ENCODE measurements at places on chromosomes 11 and 22.

DNA sequence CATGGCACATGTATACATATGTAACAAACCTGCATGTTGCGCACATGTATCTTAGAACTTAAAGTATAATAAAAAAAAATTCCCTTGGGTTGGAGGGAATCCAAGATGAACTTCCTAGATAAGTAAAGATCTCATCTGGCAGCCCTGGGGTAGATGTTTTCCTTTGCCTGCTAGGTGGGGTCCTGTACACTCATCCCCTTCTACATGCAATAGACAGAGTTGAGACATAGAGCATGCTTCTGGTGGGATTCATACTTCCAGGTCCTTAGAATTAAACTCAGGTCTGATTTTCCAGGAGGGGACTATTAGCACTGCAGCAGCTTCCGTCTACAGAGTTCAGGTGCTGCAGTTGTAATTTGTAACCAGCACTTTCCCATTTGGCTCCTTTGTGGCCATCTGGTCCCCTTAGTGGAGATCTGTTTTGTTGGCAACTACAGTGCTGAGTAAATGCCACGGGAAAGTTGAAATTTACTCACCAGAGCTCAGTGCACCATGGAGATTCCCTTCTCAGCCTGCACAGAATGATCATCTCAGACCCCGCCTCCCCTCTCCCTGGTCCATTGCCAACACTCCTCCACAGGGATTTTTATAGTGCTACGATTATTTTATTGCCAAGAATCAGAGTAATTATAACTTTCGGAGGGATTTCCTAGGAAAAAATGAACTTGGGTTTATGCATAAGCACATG is 220.1 kb upstream of the E2F8 start:
- DNase-seq: no peak

GRCh38 chr11:119573858-119574257 is 150.9 kb upstream of the THY1 start:
- no peak for DNase-seq

DNA sequence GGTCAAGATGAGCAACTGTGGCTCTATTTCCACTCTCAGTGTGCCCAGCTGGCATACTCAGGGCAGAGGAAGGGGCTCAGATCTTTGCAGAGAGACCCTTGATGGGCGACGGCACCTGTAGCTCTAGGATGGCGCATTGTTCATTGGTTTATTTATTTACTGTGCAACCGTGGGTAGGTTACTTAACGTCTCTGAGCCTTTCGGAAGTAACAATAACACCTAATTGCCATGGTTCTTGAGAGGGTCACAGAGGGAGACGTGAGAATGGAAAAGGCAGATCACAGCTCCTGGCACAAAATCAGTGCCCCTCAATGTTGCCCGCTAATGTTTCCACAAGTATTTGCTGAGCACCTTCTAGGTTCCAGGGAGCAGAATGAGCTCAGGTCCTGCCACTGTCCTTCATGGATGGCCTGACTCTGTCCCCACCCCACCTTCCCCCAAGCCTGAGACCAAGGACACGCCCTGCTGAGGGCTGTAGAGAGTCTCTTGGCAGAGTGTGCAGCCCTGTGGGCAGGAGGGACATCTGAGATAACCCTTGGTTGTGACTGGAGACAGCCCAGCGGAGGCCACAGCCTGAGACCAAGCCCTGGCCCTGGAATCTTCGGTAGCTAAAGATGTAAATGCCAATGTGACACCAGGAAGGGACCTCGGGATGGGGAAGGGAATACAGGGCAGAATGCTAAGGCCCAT is 780 bp upstream of the ALDH3B2 start:
- no peak for DNase-seq

GRCh38 chr11:115616971-115617370 is 112.8 kb upstream of the CADM1 start:
- peak; percentile 95 for DNase-seq

DNA sequence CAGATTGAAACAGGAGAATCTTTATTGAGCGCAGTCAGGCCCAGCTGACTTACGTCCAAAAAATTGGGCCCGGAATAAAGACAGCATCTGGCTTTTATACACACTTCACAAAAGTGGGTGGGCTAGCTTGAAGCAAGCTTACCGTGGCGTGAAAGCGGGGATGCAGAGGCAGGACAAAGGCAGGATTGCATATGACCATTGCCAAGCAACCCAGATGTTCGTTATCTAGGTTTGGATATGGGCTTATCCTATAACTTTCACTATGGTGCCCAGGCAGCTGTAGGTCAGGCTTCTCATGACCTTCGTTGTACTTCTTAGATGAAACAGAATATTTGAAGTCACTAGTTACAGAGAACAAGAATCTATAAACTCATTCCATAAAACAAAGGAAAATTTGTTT is 1575.6 kb upstream of the RAG2 start:
- DNase-seq: no peak

DNA sequence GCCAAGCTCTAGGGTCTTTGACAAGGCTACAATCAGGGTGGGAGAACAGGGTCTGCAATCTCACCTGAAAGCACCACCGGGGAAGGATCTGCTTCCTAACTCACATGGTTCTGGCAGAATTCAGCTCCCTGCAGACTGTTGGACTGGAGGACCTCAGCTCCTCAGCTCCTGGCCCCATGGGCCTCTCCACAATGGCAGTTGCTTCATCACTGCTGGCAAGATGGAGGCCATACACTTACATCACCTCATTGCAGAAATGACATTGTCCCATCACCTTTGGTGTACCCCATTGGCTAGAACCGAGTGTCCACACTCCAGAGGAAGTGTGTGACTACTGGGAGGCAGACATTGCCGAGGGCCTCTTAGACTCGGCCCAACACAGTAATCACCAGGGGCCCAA is 20.9 kb upstream of the MPPED1 start:
- DNase-seq: no peak

- DNase-seq: no peak
Observed at GRCh38 chr11:135036488-135037297, 624.7 kb upstream of the B3GAT1 start.

DNA sequence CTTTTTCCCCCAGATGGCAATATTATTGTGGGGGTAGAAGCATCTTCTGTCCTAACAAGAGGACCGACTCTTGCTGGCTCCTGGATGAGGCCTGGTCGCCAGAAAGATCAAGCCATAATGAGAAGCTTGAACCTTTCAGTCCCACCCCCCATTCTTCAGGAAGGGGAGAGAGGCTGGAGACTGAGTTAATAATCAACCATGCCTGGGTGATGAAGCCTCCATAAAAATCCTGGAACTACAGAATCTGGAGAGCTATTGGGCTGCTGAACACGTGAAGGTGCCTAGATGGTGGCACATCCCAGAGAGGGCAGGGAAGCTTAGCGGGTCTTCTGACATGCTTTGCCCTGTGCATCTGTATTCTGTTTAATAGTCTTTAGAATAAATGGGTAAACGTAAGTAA is 16.3 kb downstream of the AP5B1 start:
- no peak for DNase-seq

DNA sequence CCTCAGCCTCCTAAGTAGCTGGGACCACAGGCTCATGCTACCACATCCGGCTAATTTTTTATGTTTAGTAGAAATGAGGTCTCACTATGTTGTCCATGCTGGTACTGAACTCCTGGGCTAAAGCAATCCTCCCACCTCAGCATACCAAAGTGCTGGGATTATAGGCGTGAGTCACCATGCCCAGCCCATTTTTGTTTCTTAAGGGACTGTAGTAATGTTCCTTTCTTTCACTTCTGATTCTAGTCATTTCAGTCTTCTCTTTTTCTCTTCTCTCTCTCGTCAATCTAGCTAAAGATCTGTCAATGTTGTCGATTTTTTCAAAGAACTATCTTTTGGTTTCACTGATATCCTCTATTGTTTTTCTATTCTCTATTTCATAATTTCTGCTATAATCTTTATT is 111.0 kb upstream of the APOA1 start:
- DNase-seq: peak; percentile 19

- DNase-seq: no peak
Observed at GRCh38 chr22:49954354-49954753, 6.2 kb upstream of the PIM3 start.

- DNase-seq: no peak
Observed at GRCh38 chr11:1927848-1928469, 8.5 kb downstream of the TNNT3 start.

- DNase-seq: no peak
Observed at GRCh38 chr11:112644410-112645131, 316.6 kb upstream of the NCAM1 start.

DNA sequence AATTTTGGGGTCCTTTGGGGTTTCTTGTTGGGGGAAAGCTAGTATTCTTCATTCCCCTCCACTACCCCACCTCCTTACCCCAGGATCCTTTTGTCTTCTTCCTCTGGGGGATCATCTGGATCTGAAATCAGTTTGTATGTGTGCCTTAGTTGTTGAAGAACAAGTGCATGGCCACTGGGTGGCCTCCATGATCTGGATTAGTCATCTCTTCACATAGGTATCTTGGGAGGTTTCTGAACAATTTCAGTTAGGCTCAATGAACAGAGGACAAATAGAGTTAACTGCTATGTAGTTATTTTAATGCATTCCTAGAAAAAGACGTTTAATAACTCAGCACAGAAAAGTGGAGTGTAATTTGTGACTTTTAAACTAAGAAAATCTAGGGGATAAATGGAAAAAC is 7.1 kb upstream of the VWA5A start:
- DNase-seq: peak; percentile 55

DNA sequence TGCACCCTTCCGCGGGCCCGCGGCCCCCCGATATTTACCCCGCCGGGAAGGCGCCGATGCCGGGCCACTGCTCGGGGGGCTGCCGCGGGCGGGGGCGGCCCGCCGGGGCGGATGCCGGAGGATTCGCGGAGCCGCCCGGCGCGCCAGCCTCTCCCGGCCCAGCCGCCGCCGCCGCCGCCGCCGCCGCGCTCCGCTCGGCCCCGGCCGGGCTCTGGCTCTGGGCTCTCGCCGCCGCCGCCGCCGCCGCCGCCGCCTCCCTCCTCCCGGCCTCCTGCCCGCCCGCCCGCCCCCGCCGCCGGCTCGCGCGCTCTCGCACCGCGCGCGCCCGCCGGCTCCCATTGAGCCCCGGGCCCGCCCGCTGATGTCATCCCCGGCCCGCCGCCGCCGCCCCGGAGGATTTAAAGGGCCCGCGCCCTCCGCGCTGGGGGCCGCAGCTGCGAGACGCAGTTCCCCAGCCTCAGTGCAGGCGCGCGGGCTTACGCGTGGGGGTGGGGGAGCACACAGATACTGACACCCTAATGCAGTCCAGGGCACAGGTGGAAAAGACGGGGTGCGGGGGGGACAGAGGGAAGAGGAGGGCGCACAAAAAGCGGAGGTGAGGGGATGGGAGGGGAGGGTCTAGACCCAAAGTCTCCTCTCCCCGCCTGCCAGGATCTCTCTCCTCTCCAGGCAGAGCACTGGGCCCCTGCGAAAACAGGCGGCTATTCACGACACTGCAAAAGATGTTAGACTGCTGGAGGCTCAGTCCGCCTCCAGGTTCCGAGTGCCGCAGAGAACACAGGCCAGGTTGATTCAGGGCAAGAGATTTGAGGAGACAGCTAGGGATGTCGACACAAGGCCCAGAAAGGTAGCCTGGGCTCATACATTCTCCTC is at the start of gene CSNK1E:
CSNK1E (minus strand) TSS at position 312 of the 873 bp plus-strand sequence. CDS start 3,276 bp downstream, outside the sequence.
- peak; percentile 69 for DNase-seq

- DNase-seq: no peak
Observed at GRCh38 chr11:15499674-15500073, 385.0 kb downstream of the INSC start.

DNA sequence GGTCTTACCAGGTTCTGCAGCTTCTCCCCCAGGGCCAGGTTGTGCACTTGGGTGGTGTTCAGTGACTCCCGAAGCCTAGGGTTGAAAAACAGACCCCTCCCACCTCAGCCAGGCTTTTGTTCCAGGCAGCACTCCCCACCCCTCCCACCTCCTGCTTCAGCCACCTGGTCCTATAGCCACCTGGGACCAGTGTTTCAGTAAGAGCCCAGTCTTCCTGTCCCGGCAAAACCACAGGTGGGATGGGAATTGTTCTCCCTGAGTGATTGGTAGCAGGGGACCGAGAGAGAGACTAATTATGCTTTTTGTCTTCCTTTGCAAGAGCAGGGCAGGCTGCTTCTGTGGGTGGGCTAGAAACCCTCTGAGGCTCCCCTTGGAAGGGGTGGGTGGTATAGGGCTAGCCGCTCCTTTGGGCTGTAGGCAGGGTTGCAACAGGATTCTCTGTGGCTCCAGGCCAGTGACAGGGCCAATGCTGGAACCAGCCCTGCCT is 8.5 kb upstream of the NAALADL1 start:
- DNase-seq: no peak

- DNase-seq: no peak
Observed at GRCh38 chr22:44682556-44683168, 19.3 kb upstream of the PRR5 start.

- no peak for DNase-seq
Observed at GRCh38 chr11:126874831-126875230, 125.7 kb downstream of the KIRREL3 start.

DNA sequence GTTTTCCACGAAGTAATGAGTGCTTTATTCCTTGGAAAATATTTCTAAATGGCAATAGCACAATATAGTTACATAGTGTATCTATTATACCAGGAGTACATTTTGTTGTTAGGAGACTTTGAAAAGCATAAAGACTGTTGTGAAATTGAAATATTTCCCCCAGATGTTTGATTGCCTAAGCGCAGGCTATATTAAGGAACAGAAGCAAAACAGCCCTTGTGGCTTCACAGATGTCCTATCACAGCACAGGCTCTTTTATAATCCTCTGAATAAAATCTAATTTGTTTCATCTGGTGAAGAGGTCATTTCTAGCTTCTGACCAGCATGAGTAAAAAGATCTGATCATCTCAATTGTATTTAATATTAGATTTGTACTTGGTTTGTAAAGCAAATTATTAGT is 48.2 kb downstream of the BSX start:
- DNase-seq: no peak

DNA sequence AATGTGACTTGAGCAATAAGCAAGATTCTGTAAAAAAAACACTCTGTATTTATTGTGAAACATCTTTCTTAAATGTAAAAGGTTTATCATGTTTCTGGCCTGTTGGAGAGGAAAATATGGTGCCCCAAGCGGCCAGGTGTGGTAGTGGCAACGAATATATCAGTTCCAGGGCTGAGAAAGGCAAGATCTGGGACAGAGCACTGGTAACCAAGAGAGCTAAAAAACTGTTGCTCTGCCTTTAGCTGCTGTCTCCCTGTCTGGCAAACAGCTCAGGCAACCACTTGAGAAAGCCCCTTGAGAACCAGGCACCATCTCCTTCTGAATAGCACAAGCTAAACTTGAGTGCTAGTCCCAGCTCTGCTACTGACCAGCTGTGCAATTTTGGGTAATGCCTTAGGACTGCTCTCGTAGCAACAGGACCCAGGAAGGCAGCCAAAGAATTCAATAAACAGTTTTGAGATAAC is 129.9 kb downstream of the KCNC1 start:
- no peak for DNase-seq

- peak; percentile 47 for DNase-seq
Observed at GRCh38 chr11:65310215-65310614, 4.5 kb upstream of the CDC42EP2 start.

Data from astrocyte of the spinal cord (primary cell).